ENCODE measurements at places on chromosomes 16 and 17.

DNA sequence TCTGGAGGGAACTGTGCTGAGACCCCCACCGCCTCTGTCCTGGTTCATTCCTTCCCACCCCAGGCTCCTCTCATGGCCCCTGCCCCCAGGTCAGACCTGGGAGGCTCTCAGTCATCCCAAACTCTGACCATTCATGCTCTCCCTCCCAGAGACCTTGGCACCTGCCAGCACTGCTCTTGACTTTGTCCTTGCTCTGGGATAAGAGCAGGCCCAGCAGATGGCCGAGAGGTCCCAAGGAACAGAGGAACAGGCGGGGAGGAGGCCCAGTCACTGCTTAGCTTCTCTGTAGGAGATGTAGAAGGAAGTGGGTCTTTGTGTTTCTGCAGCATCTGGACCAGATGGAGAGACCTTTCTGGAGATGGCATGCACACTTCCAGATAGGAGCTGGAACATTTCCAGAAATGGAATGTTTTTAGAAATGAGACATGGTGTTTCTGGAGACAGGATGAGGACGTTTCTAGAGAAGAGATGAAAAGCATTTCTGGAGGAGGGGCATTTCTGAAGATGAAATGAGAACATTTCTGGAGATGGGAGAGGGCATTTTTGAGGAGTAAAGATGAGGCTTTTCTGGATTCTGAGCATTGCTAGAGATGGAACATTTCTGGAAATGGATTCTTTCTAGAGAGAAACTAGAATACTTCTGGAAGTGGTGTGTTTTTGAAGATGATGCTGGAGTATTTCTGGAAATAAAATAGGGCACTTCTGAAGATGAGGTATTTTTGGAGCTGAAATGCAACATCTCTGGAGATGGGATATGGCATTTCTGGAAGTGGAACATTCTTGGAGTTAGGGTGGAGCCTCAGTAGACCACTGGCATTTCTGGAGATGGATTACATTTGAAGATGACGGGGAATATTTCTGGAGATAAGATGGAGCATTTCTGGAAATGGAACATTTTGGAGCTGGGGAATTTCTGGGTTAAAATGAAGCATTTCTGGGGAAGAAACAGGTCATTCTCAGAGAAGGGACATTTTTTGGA lies 55.2 kb downstream of the RAI1 start:
- DNase-seq = no peak

DNA sequence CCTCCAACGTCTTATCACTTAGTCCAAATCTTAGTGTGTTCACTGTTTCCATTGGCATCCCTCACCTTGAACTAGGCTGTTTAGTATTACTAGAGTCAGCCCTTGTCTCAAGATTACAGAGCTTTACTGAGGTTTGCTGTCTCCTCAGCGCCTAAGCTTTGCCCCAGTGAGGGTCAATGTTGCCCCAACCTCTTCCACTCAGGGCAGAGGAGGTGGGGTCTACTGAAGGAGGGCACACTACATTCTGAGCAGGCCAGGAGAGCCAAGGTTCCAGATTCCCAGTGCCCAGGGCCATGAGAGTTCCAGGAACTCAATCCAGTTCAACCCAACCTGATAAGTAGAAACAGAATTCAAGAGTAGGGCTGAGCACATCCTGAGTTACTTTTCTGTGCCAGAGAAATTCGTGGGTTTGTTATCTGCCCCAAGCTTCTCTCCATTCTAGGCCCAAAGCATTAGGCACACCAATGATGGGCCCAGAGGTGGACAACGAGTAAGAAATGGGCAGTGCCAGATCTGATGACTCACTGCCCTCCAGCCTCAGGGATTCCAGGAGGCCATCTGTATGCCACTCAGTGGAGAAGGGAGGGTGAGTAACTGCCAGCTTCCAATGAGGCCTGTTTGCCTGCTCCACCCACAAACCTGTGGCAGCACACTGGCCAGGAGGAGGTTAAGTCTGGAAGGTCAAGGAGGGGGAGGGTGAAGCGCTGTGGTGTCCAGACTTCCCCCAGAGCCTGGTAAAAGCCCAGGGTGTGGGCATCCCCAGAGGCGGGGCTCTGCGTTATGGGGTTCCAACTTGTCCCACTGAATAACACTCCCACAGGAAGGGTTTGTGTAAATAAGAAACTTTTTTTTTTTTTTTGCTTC lies 8.2 kb downstream of the TUBG2 start:
- no peak for DNase-seq

GRCh38 chr16:1222553-1223354 lies 2.3 kb downstream of the TPSG1 start:
- DNase-seq = no peak

DNA sequence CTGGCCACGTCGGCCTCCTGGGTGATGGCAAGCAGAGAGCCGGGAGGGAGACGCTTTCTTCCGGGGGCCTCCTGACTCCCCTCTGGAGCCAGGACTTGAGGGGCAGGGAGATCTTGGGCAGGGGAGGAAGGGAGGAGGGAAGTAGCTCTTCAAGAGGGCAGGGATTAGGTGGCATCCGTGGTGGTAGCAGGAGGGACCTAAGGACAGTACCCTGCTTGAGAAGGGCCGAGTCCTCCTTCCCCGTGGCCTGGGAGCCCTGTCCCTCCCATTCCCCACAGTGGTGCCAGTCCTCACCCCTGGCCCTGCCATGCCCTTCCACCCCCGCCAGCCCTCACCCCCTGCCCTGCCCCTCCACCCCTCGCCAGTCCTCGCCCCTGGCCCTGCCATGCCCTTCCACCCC lies 12.6 kb downstream of the TAX1BP3 start:
- no peak for DNase-seq

DNA sequence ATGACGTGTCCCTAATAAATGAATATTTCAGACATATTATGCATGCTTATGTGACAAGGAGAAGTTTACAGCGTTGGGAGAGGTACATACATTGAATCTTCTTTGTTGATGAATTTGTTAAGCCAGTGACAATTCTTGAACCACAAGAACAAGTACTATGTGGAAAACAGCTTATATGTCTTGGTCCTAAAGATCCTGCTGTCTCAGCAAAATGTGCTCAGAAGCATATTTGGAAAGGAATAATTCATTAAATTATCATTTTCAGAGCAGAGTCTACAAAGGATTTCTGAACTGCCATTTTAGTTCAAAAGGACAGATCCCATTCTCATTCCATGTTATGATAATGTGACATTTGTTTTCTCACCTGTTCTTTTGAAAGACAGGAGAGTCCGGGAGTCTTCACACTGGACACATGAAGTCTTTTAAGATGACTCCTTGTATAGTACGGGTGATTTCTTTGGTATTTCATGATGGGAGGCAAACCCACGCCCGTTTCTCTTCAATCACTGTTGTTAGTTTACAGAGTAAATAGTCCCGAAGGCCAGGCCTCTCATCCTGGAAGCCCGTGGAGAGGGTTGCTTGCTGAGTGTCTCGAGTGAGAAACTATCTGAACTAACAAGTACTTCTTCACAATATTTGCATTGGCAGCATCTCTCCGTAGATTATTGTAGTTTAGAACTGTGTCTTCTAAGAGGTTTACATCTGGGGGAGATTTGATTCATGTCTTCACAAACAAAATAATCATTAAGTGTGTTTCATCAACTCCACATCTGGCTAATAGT lies 26.7 kb downstream of the VPS35L start:
- DNase-seq = no peak

GRCh38 chr17:82531431-82531881 lies 11.9 kb downstream of the FOXK2 start:
- DNase-seq = no peak

DNA sequence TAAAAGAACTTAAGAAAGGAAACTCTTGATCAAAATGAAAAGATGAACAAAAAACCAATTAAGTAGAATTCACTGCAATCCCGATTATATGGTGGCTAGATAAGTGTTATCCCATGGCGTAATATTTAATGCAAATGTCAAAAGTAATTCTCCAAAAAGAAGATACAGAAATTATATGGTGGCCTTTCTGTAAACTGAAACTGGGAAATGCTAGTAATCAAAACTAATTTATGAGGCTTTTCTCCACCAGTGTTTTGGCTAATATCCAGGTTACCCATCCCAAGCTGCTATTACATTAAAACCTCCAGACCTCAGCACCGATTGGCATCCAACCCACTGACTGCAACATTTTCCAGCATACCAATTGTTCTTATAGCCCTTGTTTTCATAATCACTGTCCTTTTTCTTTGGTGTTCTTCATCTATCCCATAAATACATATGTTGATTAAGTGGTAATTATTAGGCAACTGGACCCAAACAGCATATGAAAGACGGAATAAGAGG lies 77.2 kb upstream of the TNRC6A start:
- no peak for DNase-seq

DNA sequence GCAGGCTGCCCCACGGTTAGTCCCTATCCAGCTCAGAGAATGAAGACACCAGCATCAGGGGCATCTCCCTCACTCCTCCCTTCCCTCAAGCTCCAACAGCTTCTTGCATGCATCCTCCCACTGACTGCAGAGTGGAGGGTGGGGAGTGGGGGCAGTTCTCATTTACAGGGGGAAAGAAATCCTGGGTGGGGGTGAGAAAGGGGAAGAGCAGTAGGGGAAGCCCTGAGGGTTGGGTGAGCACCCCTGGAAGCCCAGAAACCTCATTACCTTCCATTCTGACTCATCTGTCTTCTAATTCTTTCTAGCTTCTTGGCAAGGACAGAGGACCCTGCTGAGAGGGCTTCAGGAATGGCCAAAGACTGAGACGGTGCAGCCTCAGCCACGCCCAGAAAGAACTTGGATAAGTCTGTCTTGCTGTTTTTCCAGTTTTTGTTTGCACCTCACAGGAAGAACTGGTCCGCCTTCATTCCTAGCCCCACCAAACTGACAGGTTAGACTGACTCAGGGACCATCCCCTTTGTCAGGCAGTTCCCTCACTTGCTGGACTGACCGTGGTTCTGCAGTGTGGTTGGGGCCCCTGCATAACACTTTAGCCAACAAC lies 52.5 kb upstream of the WSB1 start:
- DNase-seq = no peak

- no peak for DNase-seq
Measured at GRCh38 chr17:28725166-28725659, 820 bp downstream of the TLCD1 start.

GRCh38 chr16:11118479-11118878 lies 137.5 kb downstream of the SOCS1 start:
- DNase-seq = no peak

DNA sequence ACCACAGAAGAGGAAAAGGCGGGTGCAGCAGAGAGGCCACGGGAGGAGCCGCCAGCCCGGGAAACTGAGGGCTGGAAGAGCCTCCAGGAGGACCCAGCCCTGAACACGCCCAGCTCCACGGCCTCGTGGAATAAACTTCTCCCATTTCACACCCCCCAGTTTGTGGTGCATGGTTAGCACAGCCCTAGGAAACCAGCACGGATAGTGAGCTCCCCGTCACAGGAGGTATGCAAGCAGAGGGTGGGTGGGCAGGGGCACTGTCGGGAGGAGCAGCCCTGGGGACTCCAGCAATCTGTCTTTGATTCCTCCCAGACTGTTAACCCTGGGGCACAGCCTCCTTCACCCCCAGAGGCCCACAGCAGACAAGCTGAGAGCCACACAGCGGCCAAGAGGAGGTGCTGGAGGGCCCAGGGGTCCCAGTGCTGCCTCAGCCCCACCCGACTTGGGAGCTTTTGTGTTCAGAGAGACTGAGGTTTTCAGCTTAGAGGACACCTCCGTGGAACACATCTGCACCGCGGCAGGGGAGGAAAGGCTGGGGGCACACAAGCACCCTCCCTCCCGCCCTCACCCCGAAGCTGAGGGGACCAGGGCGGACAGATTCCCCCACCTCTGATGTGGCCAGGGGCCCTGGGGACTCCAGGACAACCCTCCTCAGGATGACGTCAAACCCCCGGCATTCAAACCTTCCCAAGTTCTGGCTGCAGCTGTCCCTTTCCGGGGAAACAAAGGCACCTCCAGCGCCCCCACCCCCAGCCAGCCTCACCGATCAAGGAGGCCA lies 1.7 kb upstream of the IL17C start:
- no peak for DNase-seq

GRCh38 chr16:87562201-87562600 lies 40.1 kb upstream of the JPH3 start:
- no peak for DNase-seq

GRCh38 chr16:75064403-75065148 lies 52.0 kb downstream of the LDHD start:
- no peak for DNase-seq

GRCh38 chr16:50610331-50611262 lies 62.4 kb downstream of the NKD1 start:
- DNase-seq = no peak

- DNase-seq = no peak
Measured at GRCh38 chr16:2205967-2206313, 686 bp downstream of the MLST8 start.

GRCh38 chr17:31609331-31609730 lies 217.9 kb downstream of the RAB11FIP4 start:
- DNase-seq = no peak

GRCh38 chr16:79082970-79083369 lies 517.6 kb downstream of the MAF start:
- no peak for DNase-seq

DNA sequence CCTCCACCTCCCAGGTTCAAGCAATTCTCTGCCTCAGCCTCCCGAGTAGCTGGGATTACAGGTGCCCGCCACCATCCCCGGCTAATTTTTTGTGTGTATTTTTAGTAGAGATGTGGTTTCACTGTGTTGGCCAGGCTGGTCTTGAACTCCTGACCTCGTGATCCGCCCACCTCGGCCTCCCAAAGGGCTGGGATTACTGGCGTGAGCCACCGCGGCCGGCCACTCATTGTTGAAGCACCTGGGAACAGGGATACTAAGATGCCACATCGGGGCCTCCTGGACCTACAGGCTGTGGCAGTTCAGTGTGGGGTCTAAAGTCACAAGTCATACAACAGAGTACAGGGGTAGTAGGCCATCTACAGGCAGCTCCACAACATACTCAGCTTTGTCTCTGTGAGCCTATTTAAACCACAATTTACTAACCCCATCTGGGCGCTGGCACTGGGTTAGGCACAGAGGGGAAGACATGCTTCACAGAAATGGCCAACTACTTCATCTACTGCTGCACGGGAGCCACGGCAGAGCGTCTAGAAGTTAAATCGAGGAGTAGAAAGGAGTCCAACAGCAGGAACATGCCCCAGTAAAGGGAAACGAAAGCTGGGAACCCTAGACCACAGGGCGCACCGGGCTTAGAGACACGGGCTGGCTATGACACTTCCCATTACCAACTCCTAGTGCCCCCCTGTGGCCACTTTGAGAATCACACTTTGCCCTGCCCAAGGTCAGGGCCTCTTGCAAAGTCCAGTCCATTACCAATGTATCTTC lies 4.3 kb downstream of the VAMP2 start:
- DNase-seq = peak; percentile 83

- DNase-seq = no peak
Measured at GRCh38 chr17:27481327-27481726, 25.1 kb downstream of the KSR1 start.

GRCh38 chr17:8124350-8125153 lies 646 bp upstream of the HES7 start:
- no peak for DNase-seq

Measured in stimulated activated CD4-positive, alpha-beta T cell treated with anti-CD3 and anti-CD28 coated beads, TNF-alpha, amount 100 ng/mL, for 48 hours (primary cell).